Stimulated activated CD8-positive, alpha-beta memory T cell treated with anti-CD3 and anti-CD28 coated beads, Interleukin-15, amount 100 ng/mL, for 1 hour (primary cell): ENCODE measurements at places on chromosomes 6 and 20.

GRCh38 chr6:40681622-40682021, 94.5 kb upstream of the LRFN2 start:
- DNase-seq = no peak

DNA sequence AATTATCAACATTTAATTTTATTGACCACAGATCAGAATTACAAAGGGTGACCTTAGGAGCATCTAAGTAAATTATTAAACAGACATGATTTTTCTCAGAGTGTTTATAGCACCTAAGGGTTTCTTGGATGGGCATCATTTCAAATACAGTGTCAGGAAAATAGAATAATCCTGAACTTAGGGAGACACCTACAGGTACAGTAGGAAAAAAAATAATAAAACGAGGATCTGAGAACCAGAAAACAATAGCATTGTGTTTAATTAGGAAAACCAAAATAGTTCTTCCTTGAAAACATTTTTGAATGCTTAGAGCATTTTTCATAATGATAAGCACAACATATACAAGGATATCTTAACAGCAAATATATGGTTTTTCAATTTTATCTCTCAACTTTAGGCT, 39.2 kb downstream of the MMUT start:
- no peak for DNase-seq

DNA sequence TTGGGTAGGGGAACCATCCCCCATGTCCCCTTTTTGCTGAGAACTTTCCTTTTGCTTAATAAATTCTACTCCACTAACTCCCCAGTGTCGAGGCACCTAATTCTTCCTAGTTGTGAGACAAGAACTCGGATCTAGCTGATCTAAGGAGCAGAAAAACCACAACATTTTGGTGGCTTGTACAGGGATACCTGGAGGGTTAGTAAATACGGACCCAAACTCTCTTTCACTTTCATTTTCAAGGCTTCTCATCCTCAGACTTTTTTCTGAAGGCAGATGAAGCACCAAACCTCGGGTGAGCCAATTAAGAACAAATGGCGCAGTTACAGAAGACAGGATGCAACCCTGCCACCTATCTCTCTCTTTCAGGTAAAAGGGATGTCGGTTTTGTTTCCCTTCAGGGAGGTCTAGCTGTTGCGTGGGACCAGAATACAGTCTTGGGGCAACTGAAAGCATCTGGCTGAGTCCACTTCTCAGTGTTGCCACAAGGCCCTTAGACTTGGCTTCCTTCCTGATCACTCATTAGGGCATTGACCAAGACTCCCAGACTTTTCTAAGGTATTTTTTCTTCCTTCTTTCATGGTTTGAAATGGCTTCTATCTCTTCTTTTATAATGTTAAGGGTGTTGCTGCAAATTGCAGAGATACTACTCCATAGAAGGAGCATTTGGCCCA, 11.1 kb upstream of the HTR1B start:
- no peak for DNase-seq

DNA sequence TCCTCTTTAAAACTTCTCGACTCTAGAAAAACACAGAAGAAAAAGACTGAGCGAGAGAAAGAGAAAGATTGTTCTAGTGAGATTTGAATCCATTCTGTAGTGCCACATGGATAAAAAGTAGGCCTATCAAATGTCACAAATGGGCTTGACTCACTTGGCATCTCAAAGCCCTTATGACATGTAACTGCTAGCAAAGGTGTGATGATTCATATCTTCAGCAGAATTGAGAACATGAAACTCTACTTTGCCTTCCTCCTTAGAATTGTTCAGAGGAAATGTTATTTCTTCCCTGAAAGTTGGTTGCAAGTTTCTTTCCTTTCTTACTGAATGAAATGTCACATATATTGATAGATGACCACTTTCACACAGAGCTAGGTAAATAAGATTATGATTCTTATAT, 40.4 kb upstream of the DUSP22 start:
- no peak for DNase-seq

DNA sequence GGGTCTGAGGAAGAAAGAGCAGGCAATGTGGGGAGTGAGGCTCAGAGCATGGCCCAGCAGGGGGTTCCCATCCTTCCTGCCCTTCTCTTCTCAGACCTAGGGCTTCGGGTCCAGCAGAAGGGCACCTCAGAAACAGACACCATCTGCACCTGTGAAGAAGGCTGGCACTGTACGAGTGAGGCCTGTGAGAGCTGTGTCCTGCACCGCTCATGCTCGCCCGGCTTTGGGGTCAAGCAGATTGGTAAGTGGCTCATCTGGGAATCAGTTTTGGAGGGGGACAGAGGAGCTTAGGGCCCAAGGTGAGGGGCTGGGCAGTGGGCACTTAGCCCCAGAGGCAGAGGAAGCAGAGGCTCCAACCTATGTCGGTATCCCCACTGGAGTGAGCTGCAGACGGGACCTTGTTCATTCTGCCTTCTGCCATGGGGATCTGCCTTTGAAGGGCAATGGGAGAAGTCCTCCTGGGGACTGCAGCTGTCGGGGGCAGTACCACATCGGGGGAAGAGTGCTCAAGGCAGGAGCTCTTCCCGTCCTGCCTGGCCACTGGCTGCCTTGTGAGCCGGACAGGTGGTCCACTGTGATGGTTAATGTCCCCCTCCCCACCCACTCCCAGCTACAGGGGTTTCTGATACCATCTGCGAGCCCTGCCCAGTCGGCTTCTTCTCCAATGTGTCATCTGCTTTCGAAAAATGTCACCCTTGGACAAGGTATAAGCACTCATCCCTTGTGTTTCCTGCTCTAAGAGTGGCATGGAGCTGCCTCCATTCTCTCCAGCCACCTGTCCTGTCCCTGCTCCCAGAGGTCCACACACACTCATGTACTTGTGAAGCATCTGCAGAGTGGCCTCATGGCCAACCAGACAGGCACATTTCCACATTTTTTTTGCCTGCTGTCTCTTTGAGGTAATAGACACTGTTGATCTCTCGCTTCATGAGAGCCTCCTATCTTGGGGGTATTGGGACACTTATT, 4.7 kb downstream of the CD40 start:
- no peak for DNase-seq

GRCh38 chr6:108995296-108995695, 99.3 kb downstream of the SESN1 start:
- DNase-seq = no peak

DNA sequence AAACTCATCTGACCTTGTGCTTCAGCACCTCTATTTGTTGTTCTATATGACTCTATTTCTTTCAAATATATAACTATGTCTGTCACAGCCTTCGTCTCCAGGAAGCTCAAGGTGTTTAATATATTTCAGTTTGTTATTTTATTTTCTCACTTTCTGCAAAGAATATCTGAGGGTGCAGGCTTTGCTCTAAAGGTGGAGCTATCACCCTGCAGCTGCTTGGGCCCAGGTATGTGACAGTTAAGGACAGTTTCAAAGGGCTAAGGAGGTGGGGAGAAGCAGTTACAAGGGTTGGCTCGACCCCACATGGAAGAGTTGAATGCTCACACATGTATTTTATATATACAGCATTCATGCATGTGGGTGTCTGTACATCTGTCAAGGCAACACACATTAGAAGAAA, 405.6 kb downstream of the BTBD9 start:
- DNase-seq = no peak

DNA sequence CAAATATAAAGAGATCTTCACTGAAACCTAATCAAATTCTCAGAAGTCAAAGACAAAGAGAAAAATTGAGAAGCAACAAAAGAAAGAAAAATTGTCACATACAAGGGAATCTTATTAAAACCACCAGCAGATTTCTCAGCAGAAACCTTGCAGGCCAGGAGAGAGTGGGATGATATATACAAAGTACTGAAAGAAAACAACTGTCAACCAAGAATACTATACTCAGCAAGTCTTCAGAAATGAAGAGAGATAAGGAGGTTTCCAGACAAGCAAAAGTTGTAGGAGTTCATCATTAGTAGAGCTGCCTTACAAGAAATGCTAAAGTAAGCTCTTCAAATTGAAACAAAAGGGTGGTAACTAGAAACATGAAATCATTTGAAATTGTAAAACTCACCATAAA, 345.6 kb downstream of the MAFB start:
- no peak for DNase-seq

DNA sequence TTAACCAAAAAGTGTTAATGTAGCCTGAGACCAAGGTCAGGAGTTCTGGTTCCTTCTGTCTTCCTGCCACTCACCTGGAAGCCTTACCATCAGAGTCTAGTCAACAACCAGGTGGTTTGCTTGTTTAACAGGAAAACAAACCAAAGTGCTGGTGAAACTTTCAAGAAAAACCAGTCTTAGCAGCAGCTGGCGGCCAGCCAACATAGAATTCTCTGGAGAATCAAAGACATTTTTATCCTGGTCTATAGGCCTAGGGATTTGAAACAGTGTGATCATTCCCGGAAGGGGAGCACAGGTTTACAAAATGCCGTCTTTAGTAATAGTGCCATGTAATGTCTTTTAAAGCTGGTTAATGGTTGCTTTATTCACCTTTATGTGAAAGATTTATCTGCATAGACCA, 146.6 kb upstream of the AKIRIN2 start:
- no peak for DNase-seq

DNA sequence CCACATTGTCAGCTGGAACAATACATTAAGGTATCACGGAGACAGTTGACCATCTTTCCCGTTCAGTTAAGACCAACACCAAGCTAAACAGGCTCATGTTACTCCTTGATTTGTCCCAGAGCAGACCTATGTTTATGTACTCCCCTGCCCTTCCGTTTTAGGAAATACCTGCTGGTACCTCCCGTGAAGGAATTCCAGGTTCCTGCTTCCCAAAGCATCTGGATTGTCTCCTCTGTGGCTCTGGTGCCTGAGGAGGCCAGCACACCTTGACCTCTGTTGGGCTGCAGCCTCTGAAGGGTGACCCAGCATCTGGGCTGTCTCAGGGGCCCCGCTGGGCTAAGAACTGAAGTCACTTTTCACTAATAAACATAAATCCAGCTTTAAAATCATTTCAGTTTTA, 647.8 kb upstream of the MARCKS start:
- no peak for DNase-seq

DNA sequence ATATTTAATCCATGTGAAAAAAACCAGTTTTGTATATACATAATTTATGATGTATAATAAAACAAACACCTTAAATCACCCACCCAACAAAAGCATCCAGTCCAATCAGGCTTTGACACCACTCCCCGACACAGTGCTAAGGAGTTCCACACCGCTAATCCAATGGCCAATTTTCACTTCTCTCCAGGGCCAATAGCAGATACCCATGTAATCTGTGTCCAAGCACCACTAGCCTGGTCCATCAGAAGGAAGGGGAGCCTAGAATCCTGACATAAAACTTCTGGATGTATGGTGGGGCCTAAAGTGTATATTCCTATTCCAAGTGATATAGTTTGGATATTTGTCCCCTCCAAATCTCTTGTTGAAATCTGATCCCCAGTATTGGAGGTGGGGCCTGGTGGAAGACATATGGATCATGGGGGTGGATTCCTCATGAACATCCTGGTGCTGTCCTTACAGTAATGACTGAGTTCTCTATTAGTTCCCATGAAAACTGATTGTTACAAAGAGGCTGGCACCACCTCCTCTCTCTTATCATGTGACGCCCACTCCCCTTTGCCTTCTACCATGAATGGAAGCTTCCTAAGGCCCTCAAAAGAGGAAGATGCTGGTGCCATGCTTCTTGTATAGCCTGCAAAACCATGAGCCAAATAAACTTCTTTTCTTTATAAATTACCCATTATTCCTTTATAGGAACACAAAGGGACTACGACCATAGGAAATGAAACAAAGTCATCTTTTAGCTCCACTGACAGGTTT, 20.8 kb downstream of the RALGAPA2 start:
- DNase-seq = no peak

DNA sequence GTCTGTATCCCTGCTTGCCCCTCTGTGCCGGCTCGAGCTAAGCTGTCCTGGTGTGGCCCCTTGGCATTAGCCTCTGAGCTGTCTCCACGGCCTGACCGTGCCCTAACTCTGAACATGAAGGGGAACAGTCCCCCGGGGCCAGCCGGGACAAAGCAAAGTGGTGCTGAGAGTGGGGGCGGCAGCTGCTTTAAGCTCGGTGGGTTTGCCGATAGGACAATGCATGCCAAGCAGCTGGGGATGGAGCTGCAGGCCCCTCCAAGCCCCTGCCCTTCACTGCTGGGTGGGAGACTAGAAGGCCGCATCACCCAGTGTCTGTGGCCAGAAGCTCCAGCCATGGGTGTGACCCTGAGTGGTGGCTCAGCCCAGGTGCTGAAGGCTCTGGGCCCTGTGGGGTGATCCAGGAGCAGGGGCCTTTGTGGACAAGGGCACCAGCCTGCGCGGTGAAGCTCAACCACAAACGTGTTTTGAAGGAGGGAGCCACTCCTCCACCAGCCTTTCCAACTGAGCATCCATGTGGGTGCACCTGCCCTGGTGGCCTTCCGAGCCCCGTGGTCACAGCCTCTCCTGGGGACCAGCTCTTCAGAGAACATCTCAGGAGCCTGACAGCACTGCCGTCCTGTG, 242.5 kb downstream of the ERMARD start:
- DNase-seq = no peak

GRCh38 chr6:93248631-93249030, 170.7 kb downstream of the EPHA7 start:
- DNase-seq = no peak

DNA sequence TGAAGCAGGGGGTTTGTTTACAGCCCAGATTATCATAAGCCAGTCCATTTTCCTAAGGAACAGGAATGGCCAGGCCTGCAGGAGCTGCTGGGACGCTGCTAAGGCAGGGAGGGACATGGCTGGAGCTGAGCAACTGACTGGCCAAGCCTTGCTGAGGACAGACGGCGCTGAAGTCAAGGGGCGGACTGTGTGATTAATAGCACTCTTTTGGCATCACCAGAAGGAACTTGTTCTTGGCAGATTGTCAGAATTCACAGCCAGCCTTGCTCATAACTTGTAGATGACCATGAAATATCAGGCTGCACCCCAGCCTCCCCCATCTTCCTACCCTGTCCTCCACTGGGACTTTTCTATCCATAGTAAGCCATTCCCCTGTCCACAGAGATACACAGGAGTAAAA, 218.8 kb upstream of the RNF24 start:
- DNase-seq = no peak

GRCh38 chr6:100959280-100959679, 78.2 kb upstream of the ASCC3 start:
- no peak for DNase-seq

GRCh38 chr20:13307562-13308163, 86.6 kb downstream of the ISM1 start:
- no peak for DNase-seq

- DNase-seq = no peak
Measured at GRCh38 chr6:16805243-16805950, 44.1 kb upstream of the ATXN1 start.

- no peak for DNase-seq
Measured at GRCh38 chr20:3221398-3222226, 12.3 kb downstream of the ITPA start.

DNA sequence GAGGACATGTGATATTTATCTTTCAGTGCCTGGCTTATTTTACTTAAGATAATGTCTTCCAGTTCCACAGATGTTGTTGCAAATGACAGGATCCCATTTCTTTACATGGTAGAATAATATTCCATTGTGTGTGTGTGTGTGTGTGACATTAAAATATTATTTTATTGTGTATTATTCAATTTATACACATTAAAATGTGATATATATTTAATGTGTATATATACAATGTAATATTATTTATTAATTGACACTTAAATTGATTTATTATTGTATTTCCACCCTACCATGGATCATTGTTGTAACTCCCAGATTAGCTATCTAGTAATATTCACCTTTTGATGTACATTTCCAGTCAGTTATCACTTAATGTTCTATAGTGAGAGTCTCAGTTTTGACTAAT, 1422.5 kb upstream of the ADGRB3 start:
- DNase-seq = no peak
